ENCODE measurements at places on chromosomes 11 and 22. TPM values are rescaled to one million over a fixed set of nuclear protein-coding genes. Genes with fewer than 3 reads are reported as not detected.

The MIOX gene
- not detected for total RNA-seq

The MPEG1 gene
- total RNA-seq, result not detected

The IGLL1 gene
- not detected for total RNA-seq

The OR5A1 gene
- total RNA-seq, result not detected

The PLAAT4 gene
- total RNA-seq, result 31.0 TPM

The LRRC56 gene
- 2.6 TPM for total RNA-seq

The DEFB131B gene
- not detected for total RNA-seq

Measured in epithelial cell of alveolus of lung (primary cell).